Smooth muscle cell of the brain vasculature (primary cell): ENCODE measurements at places on chromosomes 11 and 22.

DNA sequence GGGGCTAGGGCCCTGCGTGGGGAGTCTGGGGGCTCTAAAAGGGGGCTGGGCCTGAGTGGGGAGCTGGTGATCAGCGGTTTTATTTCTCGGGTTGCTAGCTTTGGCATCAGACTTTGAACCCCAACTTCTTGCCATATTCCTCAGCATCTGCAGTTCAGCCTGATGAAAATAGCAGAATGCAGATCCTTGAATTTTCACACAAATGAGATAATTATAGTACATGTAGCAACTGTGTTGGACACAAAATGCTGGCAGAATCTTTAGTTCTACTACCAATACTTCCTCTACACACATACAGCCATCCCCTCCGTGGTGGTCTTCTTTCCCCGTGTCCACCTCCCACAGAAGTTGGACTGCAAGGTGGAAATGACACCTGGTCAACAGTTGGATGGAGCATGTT lies 1.5 kb downstream of the ZC3H7B start:
- no peak for DNase-seq

DNA sequence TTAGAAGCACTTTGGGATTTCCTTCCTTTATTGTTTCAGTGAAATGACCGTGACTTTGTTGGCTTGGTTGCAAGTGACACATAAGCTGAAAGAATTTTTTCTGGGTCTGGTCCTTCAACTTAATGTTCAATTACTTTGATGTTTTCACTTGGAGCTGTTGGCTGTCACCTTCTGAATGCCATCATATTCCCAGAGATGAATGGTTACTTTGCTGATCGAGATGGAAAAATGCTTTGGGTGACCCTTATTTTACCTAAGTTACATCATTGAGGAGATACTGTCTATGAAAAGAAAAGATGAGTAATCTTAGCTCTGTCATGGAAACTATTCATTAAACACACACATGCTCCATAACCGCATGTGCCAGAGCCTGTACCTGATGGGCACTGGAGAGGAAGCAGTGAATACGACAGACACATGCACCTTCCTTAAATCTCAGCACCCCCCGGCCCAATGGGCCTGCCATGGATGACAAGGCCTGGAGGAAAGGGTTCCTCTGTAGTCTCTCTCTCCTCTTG lies 76.9 kb downstream of the TENM4 start:
- DNase-seq, result no peak

- DNase-seq, result no peak
Observed at GRCh38 chr11:119845305-119845704, 116.3 kb upstream of the NECTIN1 start.

GRCh38 chr22:22024440-22024839 lies 41.9 kb upstream of the TOP3B start:
- no peak for DNase-seq
